Non-pigmented ciliary epithelial cell (primary cell): ENCODE measurements at places on chromosomes 13 and 19.

GRCh38 chr13:104411141-104411765 is 1345.0 kb upstream of the SLC10A2 start:
- DNase-seq = no peak

GRCh38 chr19:13006431-13007281 is 11.4 kb downstream of the NFIX start:
- no peak for DNase-seq

GRCh38 chr19:32296694-32297093 is 48.7 kb upstream of the ZNF507 start:
- DNase-seq = no peak

GRCh38 chr13:50509771-50510441 is 333.6 kb downstream of the DLEU7 start:
- DNase-seq = no peak
